NCI-H526 treated with DMSO at 0.1 percent for 48 hours (cell line): ENCODE measurements at places on chromosomes 1 and 21.

DNA sequence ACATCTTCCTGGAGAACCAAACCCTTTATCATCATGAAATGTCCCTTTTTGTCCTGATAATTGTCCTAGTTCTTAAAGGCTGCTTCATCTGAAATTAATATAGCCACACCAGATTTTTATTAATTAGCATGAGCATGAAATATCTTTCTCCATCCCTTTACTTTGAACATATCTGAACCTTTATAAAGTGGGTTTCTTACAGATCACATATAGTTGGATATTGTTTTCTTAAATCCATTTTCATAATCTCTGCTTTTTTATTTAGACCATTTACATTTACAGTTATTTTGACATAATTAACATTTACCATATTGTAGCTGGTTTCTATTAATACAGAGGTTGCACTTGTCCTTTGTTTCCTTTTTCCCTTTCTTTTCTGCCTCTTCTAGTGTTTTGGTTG is 17.2 kb downstream of the SHCBP1L start:
- DNase-seq = no peak

DNA sequence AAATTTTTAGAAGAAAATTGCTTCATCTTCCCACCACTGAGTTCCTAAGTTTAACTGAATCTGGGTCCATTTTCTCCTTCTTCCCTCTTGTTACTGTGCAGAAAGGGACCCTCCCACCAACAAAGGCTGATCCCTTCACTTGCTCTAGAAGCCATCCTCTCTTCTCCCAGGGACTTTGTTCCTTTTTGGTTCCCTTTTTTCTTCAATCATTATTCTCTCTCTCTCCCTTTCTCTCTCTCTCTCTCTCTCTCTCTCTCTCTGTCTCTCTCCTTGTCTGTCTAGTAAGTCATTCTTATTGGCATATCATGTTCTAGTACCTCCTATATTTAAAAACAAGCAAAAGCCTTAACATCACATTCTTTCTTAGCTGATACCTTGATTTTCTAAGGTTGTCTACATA is 31.7 kb upstream of the GADD45A start:
- no peak for DNase-seq

DNA sequence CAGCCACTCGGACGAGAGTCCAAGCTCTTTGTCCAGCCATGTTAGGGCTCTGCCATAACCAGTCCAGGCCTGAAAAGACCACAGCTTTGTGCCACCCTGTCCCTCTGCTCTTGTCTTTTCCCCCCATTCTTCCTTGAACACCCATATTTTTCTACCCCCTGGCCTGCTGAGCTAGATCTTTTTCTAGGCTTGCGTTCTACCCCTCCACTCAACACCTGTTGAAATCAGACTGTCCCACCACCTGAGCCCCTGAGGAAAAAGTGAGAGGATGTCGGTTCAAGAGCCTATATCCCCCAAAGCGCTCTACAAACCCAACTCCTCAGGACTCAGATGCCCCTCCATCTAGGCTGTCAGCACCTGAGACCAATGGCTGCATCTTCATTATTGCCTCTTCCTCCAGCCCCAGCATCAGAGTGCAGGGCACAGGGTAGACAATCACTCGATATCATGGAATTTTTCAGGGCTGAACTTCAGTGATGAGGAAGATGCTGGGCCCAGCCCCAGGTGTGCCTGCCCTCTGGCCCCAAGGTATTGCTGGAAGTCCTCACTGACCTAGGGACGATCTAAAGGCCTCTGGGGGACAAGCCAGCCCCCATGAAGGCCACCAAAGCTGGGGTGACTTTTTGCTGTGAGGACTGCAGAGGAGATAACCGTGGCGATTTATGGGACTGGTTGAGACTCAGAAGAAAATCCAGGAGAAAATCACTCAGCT is 75.3 kb downstream of the CD247 start:
- no peak for DNase-seq

GRCh38 chr1:86811142-86811924 is 102.6 kb downstream of the SELENOF start:
- DNase-seq = no peak

GRCh38 chr1:21278208-21278859 is 11.9 kb downstream of the ECE1 start:
- DNase-seq = no peak

DNA sequence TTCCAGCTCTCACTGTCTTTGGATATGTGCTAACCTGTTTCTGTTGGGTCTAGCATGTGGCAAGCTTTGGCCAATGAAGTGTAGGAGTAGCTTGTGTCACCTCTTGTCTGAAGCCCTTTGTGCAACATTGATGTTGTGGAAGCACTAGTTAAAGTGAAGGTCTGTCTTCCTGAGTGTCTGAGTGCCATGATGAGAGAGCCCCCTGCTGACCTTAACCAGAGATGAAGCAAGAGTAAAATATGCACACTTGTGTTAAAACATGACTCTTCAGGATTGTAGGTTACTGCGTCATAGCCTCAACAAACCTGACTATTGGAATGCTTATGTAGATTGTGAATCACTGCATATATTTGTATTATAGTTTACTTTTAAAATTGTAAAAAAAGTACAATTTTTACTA is 103.7 kb downstream of the NCAM2 start:
- peak; percentile 4 for DNase-seq

- no peak for DNase-seq
Observed at GRCh38 chr1:242431786-242432185, 92.7 kb downstream of the PLD5 start.

GRCh38 chr1:32724678-32725614 is 22.4 kb upstream of the SYNC start:
- no peak for DNase-seq

DNA sequence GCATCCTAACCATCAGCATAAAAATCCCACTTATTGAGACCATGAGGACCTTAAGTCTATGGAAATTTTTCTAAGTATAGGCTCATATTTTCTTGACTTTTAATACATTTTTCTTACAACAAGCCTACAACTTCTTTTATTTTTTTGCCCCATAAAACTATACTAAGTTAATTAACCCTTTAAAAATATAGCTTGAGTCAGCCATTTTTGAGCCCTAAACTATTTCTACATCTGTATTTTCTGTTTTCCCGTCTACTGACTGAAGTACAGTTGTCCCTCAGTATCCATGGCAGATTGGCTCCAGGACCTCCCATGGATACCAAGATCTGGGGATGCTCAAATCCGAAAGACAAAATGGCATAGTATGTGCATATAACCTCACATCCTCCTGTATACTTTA is 55.0 kb downstream of the CHD1L start:
- DNase-seq = no peak

- DNase-seq = no peak
Observed at GRCh38 chr21:46038871-46039397, 57.4 kb downstream of the COL6A1 start.

DNA sequence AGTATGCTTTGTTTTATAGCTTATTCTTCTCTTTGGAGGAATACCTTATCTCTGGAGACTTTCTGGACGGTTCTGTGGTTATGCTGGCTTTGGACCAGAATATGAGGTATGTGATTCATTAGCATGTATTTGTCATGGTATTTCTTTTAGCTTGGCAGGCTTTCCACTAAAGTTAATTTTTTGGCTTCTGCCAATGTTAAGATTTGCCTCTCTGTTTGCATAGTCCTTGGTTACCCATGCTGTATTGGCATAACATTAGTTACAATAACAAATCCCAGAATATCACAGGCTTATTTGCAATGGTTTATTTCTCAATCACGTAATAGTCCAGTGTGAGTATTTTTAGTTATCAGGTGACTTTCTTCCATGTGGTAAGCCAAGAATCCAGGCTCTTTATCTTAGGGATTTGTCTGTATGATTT is 9.7 kb downstream of the ZMPSTE24 start:
- DNase-seq = no peak
